Stimulated activated CD4-positive, alpha-beta T cell treated with anti-CD3 and anti-CD28 coated beads, Interleukin-2, amount 100 ng/mL, for 24 hours (primary cell): ENCODE measurements at places on chromosomes 7 and 10.

DNA sequence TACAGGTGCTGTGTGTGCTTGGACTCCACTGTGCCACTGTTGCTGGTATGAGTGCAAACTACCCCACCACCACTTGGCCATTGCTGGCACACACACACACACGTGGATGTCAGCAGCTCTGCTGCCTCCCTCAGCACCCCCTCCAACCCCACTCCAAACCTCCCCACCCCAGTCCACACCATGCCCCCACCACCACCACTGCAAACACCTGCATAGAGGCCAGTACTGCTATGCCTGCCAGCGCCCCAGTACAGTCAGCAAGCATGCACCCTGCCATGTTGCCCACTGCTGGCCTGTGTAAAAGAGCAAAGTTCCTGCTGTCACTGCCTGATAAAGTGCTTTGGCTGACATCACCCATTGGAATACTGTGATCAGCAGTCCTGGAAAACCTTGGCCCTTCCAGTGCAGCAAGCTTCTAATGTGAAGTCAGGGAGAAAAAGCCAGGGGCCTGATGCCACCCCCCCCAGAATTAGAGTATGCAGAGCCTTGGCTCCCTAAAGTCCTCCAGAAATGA lies 519.2 kb upstream of the PCDH15 start:
- no peak for DNase-seq

DNA sequence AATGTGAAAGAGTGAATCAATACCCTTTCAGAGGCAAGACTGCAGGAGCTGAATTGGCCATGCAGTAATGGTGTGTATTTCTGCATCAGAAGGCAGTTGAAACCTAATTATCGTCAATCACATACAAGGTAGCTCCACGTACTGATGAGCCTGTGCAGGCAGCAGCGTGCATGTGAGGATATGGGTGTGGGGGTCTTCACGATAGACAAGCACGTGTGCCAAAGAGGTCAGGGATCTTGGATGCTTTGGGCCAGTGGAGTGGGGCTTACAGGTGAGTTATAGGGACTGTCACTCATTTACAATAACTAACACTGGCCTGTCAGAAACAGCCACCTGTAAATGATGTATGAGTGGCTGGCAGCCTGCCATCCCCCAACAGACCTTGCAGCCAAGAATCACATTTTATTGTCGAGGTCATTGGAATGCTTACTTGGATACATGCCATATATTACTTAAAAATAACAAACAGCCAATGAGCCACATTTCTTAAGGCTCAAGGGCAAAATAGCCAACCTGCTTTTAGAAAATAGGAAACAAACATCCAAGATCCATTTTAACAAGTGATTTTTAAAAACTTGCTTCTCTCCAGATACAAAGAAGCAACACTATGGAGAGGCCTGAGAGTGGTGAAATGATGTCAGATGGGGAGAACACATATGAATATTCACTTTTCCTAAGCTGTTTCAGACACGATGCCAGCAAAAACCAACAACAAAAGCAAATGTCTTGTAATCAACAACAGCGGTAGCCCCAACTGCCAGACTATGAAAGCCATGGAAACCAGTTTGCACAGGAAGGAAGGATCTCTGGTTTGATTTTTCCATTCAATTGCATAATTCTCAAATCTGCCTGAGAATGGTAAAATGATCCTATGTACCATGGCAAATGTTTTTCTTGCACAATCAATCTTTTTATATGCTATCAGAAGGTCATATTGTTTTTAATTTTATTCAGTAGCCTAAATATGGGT lies 210.7 kb downstream of the SKAP2 start:
- no peak for DNase-seq

- DNase-seq = no peak
Observed at GRCh38 chr10:32948451-32948850, 9.6 kb downstream of the ITGB1 start.

GRCh38 chr7:122364761-122365280 lies 60.3 kb upstream of the FEZF1 start:
- DNase-seq = no peak

DNA sequence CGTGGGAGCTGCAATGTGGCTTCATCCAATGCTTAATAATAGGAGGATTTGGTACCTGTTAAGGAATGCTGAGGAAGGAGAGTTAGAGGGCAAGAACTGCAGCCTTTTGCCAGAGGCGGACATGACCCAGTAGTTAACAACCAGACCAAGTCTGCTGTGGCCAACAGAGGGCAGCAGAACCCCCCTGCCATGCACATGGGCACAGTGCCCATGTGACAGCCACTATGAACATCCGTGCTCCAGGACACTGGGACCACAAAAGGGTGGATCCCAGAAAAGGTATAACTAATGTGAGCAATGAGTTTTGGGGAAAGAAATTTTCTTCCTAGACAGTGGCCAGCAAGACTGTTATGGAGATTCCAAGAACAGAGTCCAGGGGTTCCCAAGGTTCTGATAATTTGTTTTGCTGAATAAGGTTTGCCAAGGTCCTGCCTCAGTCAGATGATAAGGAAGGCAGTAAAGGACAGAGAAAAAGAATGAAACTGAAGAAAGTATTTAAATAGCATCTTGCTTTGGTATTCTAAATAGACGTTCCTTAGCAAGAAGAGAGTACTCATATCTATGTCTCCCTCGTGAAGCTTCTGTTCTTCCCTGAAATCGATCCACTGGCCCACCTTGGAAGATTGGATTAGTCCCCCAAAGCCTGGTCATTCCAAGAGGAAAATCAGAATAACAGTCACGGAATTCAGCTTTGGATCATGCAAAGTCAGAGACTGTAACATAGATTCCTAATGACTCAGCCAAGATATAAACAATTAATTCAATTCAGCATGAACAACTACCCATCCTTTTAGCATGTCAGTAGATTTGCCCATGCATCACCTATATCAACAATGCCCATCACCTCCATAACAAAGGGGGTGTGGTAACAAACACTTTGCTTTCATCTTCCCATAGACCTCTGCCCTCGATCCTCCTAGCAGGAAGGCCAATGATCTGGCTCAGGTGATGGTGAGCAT lies 56.0 kb downstream of the LGI1 start:
- DNase-seq = peak; percentile 72

- DNase-seq = no peak
Observed at GRCh38 chr10:123882681-123883445, 8.7 kb downstream of the CPXM2 start.

DNA sequence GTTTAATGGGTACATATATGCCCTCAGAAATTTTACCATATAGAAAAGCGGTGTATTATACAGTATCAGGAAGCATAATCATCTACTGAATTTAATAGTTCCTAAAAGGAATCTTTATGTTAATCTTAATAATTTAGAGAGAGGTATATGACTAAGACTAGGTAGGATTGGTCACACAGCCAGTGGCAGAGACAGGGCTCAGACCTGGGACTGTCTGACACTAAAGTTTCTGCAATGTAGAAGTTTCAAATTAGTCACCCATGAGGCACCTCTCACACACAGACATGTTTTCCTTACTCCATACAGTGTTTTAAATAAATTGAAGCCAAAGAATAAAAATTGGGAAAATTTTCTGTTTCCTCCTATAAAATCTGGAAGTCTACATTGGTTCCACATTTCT lies 72.8 kb upstream of the ADRA2A start:
- DNase-seq = no peak

- DNase-seq = no peak
Observed at GRCh38 chr7:130395421-130395820, 15.1 kb downstream of the CPA1 start.

DNA sequence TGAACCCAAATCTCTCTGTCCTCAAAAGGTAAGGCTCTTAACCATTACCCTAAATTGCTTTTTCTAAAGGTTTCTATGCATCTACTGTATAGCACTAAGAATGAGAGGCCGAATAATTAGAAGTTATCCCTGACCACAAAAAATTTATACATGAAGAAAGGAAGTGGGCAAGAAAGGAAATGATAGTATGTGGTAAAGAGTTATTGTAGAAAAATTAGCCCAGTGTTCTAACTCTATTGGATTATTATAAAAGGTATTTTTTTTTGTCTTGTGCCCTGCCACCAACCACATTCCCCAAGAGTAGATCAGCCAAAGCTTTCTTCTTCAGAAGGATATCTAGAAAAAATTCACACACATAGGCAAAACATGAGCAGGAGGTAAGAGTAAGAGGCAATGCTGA lies 45.4 kb downstream of the DKK1 start:
- no peak for DNase-seq

DNA sequence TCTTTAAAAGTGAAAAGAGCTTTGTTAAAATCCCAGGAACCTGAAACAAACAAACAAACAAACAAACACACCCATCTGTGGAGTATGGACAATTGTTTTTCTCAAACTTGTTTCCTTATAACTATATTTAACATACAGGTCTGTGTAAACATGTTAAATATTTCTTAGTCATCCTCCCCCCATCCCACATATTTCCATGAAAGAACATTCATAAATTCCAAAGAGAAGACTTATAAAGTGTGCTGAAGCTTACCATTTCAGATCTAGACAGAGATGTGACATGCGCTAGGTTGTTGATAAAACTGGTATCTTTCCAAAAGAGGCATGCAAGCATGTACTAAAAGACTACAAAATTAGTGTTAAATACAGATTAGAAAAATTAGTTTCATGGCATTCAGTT lies 6.5 kb downstream of the FKBP14 start:
- DNase-seq = no peak

DNA sequence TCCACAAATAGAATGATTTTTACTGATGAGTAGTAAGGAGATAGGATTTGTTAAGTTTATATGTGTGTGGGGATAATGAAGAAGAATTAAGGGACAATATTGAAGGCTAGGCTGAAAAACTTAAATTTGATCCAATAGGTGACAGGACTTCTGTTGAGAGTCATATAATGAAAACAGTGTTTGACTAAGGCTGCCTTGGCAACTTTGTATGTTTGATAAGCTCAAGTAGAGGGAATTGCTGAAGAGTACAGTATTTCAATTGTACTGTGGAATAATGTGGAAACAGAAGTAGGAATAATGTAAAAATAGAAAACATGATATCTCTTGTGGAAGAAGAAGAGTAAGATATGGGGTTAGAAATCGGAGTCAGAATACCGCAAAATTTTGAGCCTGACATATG lies 10.5 kb downstream of the R3HCC1L start:
- no peak for DNase-seq

GRCh38 chr10:33336582-33337325 lies 2.3 kb upstream of the NRP1 start:
- peak; percentile 4 for DNase-seq

GRCh38 chr10:17735166-17735941 lies 16.6 kb upstream of the TMEM236 start:
- no peak for DNase-seq

DNA sequence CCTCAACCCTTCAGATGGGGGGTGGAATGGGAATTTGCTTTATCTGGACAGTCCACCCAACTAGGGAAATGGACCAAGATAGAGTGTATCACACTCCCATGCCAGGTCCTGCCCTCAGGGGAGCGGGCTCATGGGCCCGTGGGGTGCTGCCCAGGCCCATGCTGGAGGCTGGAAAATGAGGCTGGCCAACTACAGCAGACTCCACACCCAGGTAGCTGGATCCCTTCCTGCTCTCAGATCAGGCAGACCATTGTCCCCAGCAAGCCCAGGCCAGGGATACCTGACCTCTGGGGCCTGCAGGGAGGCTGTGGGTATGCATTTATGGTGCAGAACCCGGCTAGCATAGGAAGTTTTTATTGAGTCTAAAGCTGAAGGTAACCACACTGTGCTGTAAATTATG lies 162.4 kb downstream of the TCERG1L start:
- DNase-seq = no peak

GRCh38 chr7:39271402-39271801 lies 293.7 kb downstream of the POU6F2 start:
- no peak for DNase-seq

- no peak for DNase-seq
Observed at GRCh38 chr7:141244435-141244834, 170.6 kb downstream of the TMEM178B start.

DNA sequence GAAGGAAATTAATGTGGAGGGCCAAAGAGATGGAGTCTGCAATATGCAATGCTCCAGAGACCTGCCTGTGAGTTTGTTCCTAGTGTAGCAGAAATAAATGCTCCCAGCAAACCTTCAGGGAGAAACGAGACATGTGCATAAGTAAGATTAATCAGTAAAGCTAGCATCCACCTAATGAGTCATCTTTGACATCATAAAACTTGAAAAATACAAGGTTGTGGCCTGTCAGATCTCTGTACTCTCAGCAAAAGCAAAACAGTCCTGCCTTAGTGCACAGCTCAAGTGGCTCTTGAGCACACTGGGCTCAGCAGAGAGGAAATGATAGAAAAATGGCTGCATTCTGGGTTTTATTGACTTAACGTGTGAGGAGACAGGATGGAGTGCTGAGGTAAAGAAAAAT lies 32.5 kb upstream of the ERCC6 start:
- no peak for DNase-seq

DNA sequence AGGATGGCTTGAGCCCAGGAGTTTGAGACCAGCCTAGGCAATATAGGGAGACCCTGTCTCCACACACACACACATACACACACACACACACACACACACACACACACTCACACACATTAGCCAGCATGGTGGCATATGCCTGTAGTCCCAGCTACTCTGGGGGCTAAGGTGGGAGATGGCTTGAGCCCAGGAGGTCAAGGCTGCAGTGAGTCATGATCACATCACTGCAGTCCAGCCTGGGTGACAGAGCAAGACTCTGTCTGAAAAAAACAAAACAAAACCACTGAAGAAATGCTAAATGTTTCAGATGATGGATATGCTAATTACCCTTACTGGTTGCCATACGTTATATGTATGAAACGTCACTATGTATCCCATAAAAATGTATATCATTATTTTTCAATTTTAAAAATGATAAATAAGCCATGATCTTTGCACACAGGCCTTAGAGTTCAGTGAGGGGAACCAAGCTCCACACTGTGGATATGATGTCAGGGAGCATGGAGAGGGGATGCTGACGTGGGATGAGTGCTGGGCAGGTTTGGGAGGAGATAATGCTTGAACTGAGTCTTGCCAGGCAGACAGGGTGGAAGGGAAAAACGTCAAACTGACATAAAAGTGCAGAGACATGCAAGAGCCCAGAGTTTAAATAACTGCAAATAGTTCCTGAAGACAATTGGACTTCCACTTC lies 45.9 kb upstream of the ARHGAP12 start:
- DNase-seq = no peak

- no peak for DNase-seq
Observed at GRCh38 chr7:70857793-70858545, 274.0 kb upstream of the GALNT17 start.

- no peak for DNase-seq
Observed at GRCh38 chr7:105745681-105746330, 130.6 kb downstream of the ATXN7L1 start.

DNA sequence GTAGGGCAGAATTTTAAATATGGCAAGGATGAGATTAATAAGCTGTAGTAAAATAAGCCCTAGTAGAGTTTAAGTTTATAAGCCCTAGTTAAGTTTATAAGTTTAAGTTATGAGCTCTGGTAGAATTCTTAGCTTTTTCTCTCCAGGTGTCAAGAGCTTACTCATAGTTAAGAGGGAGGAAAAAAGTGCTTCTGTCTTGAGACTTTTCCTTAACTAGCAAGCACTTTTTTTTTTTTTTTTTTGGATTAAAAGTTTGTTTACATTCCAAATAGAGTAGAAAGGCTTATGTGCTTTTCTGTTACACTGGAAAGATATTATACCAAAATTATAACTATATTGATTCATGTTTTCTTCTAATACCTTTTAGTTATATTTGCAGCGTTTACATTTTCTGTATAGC lies 25.5 kb upstream of the MPP7 start:
- no peak for DNase-seq
